ENCODE measurements at places on chromosomes 6 and 20.

DNA sequence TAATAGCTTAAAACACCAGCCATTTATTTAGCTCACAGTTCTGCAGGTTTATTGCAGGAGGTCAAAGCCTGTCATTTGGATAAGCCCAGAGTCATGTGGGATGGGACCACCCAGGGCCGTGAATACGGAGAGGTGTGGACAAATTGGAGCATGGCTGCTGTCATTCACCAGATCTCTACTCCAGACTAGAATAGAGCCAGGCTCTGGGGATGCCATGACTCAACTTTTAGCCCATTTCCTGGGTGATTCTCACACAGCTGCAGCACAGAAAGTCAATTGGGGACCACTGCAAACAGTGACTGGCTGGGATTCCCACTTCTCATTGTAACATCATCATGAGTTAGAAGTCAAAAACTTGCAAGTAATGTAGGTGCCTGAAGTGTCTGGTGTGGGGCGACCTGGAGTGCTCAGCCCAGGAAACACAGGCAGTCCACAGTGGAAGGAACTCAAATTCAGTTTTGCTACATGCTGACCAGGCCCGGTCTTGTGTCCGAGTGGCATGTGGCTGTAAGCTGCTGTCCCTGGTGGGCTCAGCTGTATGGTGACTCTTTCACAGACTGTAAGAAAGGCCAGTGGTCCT lies 174.3 kb downstream of the SCP2D1 start:
- DNase-seq = no peak

DNA sequence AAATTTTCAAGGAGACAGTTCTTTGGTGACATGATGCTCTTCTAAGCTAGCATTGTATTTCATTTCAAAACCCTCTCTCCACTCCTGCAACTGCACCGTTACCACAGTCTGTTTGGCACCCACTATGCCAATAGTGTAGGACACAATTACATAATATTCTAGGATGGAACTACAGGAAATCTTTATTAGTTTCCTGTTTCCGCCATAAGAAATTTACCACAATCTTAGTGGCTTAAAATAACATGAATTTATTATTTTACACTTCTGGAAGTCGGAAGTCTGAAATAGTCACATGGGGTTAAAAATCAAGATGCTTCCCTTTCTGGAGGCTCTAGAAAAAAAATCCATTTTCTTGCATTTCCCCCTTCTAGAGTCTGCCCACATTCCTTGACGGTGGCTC lies 733.1 kb downstream of the HDGFL1 start:
- DNase-seq = no peak

- no peak for DNase-seq
Measured at GRCh38 chr20:57851025-57851682, 141.3 kb upstream of the PMEPA1 start.

DNA sequence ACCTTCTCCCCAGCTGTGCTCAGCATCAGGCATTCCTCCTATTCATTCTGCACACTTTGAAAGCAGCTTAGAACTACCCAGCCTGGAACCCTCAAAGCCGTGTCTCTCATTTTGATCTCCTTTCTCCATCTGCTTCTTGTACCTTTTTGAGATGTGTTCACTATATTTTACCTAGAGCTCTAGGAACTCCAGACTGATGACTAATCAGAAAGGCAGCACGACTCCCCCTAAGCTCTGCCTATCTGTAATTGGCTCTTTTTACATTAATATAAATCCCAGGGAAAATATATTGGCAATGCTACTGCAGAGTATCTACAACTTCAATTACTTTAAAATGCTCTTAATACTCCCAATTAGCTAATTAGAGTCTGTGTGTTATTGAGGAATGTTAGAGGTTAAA lies 671.5 kb downstream of the CBLN4 start:
- no peak for DNase-seq

DNA sequence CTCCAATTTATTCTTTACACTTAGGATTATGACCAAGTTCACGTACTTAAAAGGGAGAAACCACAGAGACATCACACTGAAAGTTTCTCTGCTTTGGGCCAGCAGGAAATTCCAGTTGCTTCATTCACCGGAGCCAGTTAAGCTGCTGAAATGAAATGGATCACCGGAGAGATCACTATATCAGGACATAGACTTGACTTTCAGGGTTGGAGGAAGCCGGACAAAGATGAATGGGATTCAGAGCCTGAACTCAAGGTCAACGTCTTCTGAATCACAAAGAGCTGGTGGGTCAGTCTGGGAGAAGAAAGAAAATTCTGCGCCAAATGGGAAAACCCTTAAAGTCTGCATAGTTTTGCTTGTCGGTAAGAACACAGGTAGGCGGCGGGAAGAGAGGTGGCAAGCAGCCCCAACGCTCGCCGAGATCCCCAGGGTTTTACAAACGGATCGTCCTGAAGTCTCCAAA lies 81.9 kb upstream of the CCDC28A start:
- peak; percentile 68 for DNase-seq

DNA sequence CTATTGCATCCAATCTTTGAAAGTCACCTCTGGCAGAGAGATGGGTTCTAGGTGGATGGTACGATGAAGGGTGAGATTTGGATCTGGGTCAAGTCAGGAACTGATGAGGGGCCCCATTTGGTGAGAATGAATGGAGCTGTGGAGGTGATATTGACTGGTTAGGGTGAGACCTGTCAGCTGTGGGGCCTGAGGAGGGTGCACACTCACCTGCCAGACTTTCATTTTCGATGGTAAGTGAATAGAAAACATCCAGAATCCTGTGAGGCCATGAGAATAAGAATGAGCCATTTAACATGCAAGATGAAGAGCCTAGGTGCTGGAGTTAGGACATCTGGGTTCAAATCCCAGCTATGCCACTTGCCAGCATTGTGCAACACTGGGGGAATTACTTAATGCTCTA lies 6.8 kb downstream of the SUN5 start:
- no peak for DNase-seq

GRCh38 chr20:9126527-9126926 lies 57.6 kb downstream of the PLCB4 start:
- DNase-seq = no peak

DNA sequence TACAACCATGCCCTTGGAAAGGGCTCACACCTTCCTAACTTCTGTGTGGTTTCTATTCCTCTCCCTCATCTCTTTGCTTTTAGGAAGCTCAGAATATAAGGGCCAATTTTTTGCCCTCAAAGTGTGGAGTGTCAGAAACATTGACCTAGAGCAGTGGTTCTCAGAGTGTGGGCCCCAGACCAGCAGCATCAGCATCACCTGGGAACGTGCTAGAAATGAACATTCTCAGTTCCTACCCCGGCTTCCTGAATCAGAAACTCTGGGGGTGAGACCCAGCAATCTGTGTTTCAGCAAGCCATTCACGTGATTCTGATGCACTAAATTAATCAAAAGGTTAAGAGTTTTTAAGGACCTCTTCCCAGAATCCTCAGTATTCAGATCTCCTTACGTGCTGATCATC lies 47.9 kb upstream of the IL17A start:
- no peak for DNase-seq

DNA sequence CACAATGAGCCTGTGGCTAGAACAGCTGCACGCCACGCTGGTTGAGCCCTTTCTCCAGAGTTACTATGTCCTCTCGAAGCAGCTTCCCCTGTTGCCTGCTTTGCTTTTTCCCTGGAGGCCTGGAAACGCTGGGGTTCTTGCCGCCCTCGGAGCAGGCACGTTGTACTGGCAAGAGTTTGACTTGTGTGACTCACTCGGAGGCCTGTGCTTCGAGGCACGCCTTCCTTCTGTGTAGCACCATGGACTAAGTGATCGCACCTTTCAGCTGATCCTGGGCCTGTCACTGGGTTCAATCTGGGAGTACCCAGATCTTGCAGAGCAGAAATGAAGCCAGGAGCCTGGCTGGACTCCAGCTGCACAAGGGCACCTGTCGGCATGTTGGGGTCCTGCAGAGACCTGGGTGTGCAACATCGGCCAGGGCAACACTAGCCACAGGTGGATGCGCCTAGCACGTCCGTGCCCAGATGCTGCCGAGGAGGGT lies 5.2 kb downstream of the INSM1 start:
- no peak for DNase-seq

Data from fibroblast of skin of left biceps (primary cell).